ENCODE measurements at places on chromosomes 3 and 15.

DNA sequence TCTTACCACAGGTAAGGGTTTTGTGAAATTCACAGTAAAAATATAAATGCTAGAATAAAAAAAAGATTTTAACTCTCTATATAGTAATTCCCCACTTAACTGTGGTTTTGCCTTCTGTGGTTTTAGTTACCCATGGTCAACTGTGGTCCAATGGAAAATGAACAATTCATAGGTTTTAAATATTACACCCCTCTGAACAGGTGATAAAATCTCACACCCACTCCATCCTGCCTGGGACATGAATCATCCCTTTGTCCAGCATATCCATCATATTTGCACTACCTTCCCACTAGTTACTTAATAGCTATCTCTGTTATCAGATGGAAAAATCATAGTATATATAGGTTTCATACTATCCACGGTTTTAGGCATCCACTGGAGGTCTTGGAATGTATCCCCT is 49.2 kb downstream of the HDGFL3 start:
- no peak for DNase-seq

DNA sequence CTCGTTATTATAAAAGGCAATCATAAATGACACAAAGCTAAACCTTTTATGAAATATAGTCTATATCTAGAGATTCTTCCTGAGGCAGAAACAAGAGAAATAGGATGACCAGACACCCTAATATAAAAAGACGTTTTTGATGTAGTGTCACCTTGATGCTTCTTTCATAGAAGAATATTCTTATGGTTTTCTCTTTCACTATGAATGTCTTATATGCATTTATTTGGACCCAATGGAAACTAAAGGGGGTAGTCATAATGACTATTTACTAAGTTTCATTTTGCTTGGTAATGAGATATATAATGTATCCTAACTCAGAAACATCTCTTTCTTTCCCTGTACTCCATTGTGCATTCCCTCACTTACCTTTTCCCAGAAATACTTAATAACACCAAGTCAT is 393.9 kb downstream of the RAP2B start:
- no peak for DNase-seq

DNA sequence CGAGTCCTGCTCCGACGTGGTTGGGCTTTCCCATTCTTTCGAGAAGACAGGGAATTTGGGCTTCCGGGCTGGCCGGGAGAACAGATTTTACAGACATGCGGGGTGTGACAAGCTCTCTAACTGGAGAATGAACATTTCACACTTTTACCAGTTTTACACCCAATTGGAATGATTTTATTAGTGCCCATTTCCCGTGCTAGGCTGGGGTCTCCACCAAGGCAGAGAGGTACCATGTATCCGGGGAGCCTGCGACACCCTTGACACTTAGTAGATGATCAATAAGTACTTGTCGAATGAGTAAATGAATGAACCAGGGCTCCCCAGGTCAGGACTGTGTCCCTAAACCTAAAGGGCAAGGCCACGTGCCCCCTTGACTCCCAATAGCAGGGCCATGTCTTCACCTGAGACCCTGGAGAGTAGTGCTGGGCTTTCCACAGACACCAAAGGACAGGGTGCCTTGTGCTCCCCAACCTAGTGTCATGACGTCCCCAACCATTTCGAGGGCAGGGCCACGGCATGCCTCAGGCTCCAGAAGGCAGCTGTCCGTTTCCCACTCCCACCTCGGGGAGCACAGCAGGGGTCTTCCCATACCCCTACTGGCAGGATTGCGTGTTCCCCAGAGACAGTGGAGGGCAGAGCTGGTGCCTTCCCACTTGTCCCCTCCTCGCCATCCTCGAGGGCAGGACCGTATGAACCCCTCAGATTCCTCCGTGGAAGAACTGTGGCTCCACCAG is 679 bp upstream of the MYD88 start:
- DNase-seq: no peak

- DNase-seq: no peak
Measured at GRCh38 chr3:53740956-53741355, 105.3 kb downstream of the CHDH start.

GRCh38 chr3:65201926-65202325 is 514.1 kb upstream of the ADAMTS9 start:
- DNase-seq: no peak
